ENCODE measurements at places on chromosomes 6 and 20.

- peak; percentile 40 for DNase-seq
Measured at GRCh38 chr6:75563032-75563431, 38.6 kb upstream of the SENP6 start.

GRCh38 chr6:138113588-138114210 is 6.5 kb upstream of the PERP start:
- DNase-seq: no peak

- no peak for DNase-seq
Measured at GRCh38 chr6:12446394-12446793, 156.2 kb downstream of the EDN1 start.

DNA sequence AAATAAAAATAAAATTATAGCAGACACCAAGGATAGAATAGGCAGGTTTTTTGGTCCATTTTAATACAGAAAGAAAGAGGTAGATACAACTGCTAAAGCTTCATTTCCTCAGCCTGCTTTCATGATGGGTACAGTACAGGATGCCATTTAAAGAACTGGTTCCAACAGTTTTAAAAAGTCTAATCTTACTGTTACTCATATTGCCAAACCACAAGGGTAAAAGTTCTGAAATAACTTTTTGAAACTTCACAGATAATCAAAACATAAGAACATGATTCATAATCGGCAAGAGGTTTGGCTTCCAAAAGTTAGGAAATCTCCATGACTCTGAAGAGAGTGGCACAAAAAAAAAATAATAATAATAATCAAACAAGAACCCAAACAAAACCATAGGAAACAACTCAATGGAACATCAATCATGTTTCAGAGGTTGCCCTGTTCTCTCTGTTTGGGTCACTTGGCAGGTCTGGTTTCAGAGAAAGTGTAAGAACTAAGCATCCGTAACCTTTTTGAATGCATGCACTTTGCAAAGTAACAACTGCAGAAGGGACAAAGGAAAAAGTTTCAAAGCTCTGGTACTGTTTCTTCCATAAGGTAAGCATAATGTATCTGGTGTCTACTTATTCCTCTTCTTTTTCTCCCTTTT is 79.7 kb downstream of the SMLR1 start:
- peak; percentile 31 for DNase-seq

Data from HT1080 (cell line).